ENCODE measurements at places on chromosomes 11 and 22.
A peak's percentile ranks its signal among the peaks of the same experiment; 100 is the strongest.

GRCh38 chr22:20022978-20023613, 2.2 kb downstream of the TANGO2 start:
- no peak for DNase-seq

GRCh38 chr11:45881708-45882368, 3.6 kb upstream of the MAPK8IP1 start:
- DNase-seq, result no peak

DNA sequence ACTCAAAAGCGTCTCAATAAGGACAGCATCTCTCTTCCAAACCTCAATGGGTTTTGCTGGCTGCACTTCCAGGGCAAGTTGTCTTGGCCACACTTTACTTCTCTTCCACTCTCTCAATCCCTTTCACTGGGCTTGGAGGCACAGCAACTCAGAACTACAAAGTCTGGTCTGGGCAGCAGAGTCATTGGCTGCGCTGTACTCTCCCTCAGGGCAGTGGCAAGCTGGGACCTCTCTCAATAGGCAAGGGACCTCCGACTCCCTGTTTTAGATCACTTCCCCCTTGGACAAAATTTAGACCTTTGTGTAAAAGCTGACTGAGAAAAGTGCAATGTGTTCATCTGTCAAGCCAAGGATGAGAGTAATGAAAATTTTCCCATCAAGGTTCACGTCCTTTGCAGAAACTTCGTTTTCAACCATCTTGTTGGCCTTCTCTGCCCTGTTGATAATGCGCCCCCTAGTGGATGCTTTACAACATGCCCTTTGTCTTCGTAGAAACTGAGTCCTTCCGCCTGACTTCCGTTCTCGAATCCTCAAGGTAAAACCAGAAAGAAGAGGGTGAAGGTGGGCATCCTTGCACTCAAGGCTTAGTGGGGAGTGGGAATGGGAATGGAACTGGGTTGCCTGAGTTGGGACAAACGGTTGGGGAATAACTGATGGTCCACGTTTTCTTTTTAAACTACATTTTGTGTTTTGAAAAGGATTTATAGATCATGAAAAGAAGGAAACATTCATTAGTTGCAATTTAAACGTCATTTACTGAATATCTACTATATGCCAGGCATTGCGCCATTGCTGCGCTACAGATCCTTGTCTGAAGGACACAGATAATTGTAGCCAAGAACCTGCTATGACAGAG, 99.1 kb downstream of the CD44 start:
- DNase-seq, result peak; percentile 38

GRCh38 chr11:129658526-129658867, 157.2 kb upstream of the TMEM45B start:
- no peak for DNase-seq

DNA sequence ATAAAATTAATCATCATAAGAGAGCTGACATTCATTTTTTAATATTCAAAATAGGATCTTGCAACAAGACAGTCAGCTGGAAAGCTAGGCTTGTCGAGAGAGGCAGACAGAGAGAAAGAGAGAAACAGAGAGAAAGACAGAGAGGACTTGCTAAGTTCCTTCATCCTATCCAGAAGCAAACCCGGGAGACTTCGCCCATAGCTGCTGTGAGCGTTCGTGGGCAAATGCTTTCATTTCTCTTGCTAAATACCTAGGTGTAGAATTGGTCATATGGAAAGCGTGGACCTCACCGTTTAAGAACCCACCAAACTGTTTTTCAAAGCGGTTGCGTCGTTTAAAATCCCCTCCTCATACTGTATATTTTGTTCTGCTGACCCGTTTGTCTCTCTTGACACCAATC, 25.3 kb upstream of the KRTAP5-6 start:
- DNase-seq, result no peak

DNA sequence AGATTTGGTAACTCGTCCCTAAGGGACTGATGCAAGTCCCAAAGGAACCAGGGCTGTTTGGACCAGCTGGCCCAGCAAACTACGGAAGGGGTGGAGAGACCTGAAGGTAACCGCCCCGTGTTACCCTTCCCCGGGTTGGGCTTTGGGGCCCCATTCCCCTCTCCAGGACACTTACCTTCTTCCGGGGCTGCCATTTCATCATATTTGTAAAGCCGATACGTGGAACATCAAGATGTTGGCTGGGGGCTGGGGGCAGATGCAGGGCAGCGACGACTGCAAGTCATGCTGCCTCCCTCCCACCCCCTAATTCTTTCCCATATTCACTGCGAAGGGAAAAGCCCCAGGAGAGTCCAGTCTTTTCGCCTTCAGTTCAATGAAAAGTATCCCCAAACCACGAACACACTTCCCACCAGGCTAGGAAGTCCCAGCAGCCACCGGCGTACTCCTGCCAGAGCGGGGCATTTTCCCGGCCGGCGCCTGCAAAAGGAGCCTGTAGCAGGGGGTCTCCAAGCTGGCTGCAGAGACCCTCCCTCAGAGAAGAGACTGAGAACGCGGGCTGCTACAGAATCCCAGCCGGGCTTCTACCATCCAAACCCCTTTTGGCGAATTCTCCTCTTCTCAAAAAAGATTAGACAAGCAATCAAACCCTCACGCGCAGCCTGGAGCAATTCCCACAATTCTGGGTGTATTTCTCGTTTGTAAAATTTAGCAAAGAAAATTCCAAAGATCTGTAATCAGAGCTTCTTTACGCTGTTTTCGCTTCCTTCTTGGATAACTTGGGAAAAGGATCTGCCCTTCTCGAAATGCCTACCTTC, 236.7 kb downstream of the TTC28 start:
- DNase-seq, result no peak

DNA sequence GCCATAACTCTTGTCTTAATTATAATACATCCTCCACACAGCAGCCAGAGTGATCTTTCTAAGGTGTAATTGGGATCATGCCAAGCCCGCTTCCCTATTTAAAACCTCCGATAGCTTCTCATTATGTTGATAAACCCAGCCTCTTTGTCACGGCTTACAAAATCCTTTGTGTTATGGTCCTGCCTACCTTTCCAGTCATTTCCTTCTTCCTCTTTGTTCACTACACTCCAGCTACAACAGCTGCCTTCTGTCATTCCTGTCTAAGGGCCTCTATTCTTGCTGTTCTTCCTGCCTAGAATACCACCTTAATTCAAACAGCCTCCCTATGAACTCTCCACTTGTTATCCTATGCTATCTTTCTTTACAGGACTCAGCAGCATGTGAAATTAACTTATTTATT, 70.6 kb upstream of the CAPRIN1 start:
- DNase-seq, result no peak

GRCh38 chr11:108880510-108880909, 215.6 kb downstream of the DDX10 start:
- DNase-seq, result no peak

GRCh38 chr11:75576499-75576918, 14.5 kb downstream of the SERPINH1 start:
- no peak for DNase-seq

GRCh38 chr11:46522682-46523281, 71.0 kb downstream of the AMBRA1 start:
- DNase-seq, result no peak

DNA sequence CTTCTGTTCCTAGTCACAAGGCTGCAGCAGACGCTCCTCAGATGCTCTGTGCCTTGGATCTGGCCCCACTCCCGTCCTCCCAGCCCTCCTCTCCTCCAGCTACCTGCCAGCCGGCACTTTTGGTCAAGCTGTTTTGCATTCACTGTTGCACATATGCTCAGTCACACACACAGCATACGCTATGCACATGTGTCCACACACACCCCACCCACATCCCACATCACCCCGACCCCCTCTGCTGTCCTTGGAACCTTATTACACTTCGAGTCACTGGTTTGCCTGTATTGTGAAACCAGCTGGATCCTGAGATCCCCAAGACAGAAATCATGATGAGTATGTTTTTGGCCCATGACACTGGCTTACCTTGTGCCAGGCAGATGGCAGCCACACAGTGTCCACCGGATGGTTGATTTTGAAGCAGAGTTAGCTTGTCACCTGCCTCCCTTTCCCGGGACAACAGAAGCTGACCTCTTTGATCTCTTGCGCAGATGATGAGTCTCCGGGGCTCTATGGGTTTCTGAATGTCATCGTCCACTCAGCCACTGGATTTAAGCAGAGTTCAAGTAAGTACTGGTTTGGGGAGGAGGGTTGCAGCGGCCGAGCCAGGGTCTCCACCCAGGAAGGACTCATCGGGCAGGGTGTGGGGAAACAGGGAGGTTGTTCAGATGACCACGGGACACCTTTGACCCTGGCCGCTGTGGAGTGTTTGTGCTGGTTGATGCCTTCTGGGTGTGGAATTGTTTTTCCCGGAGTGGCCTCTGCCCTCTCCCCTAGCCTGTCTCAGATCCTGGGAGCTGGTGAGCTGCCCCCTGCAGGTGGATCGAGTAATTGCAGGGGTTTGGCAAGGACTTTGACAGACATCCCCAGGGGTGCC, 109.8 kb downstream of the BCR start:
- DNase-seq, result peak; percentile 42

- no peak for DNase-seq
Observed at GRCh38 chr11:299081-299891, at the start of gene IFITM5. IFITM5 (minus strand) TSS chr11:299526; CDS start chr11:299490, 36 bp downstream.

DNA sequence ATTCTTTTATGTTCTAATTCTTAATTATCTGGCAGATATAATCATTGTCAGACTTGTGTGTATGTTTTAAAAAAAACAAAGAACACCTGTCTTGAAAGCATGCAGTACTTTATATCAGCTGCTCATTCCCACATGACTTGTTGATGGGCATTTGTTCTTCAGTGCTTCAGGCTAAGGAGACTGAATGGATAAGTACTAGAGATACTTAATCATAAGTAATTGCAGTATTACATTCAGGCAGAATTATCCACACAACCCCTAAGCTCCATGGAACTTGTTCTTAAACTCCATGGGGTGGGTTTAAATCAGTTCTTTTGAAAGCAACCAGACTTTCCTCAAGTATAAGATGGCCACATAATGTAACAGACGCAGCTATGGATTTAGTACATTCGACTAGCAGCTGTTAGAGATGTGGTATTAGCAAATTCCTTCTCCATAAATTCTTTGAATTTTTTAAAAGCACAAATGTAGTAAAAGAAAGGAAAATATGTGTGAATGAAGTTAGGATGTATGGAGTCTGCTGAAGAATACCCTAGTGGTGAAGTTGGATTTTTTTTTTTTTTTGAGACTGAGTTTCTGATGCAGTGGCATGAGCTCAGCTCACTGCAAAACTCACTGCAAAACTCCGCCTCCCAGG, 3.0 kb downstream of the JAM3 start:
- DNase-seq, result no peak

- no peak for DNase-seq
Observed at GRCh38 chr22:46970411-46971098, 208.1 kb downstream of the TBC1D22A start.

- DNase-seq, result no peak
Observed at GRCh38 chr11:64234647-64235379, 429 bp downstream of the VEGFB start.

DNA sequence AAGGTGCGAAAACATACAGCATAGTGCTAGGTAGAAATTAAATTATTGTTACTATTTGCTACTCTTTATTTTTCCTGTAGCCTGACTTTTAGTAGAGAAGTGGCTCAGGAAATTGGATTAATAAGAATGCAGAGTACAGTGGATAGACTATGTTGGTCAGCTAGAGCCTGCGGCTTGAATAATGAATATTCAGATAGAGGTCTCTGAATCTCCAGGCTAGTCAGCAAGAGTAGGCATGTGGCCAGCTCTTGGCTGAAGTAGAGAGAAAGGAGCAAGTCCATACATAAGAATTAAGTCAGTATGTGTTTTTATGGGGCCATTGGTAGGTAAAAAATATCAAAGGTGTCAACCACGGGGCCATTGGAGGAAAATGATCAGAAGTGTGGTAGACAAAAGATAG, 413.5 kb downstream of the NELL1 start:
- no peak for DNase-seq

GRCh38 chr11:20493340-20493739, 105.8 kb downstream of the PRMT3 start:
- DNase-seq, result no peak

DNA sequence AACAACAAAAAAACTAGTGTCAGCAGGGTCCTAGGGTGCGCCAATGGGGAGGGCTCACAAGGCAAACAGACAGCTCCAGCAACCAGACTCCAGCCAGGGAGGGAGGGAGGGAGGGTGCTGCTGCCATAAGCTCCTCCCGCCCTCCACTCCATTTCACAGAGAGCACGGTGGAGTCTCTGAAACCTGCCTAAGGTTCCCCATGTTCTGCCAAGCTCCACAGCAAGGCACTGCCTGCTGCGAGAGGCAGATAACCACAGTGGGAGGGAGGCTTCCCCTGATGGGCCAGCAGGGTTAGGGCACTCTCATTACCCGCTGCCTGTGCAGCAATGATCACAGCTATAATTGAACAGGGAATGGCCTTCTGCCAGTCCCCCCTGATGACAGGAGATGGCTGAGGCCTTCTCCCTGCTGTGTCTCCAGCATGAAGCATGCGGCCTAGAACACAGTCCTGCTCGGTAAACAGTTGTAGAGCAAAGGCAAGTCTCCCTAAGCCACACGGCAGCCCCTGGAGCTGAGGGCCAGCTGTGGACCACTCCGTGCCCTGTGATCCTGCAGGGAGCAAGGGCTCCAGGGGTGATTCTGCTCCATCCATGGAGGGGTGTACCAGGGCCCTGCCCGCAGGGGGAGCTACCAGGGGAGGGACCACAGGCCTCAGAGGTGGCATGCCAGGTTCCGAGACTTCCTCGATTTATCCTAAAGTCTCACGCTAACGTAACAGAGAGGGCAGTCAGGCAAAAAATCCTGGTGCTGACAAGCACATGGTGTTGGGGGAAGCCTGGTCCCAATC, 42.9 kb downstream of the PC start:
- no peak for DNase-seq

GRCh38 chr22:27684901-27685300, 116.7 kb downstream of the MN1 start:
- no peak for DNase-seq

DNA sequence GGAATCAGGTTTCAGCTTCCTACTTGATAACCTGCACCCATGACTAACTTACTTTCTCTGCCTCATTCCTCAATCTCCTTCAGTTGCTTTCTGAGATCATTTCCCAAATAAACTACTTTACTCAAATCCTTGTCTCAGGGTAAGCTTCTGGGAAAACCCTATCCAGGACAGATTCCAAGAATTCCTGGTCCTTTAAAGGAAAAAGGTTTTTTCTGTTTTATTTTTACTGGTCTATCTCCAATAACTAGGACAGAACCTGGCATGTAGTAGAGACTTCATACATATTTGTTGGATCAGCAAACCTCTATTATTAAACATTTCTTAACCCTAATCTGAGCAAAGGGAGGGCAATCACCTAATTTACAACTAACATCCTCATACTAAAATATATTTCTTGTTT, 910.5 kb upstream of the CHORDC1 start:
- DNase-seq, result no peak

DNA sequence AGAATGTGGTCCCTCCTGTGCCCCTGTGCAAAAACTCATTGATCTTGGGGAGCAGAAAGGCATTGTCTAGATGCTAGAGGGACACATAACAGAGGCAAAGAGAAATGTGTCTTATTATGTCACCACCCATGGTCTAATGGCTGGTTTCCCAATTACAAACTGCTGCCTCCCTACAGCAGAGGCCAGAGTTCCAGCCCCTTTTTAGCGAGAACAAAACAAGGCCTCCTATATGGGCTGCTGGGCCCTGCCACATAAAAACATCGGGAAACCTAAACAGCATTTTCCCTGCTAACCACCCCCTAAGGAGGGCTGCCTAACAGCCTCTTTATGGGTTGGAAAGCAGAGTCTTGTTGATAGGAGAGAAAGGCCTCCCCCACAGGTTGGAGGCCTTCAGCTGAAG, 75.2 kb upstream of the CRTAM start:
- DNase-seq, result no peak

GRCh38 chr11:11253497-11253896, 99.6 kb downstream of the CSNK2A3 start:
- no peak for DNase-seq

GRCh38 chr22:48251629-48252028, 1489.2 kb downstream of the TBC1D22A start:
- DNase-seq, result no peak

Data from T-helper 2 cell (primary cell).